ENCODE measurements at places on chromosomes 5 and 9.

DNA sequence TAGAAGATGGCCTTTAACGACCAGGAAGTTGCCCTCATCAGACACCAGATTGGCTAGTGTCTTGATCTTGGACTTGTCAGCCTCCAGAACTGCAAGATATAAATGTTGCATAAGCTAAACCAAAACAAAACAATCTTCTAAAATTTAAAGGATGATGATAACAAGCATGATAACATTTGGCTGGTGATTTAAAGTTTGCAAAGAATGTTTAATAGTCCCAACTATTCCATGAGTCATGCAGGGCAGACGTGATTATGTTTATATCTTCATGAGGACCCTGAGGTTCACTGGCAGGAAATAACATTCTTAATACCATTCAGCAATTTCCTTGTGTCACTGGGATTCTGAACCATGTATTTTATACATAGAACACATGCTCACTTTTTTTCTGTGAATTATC, 319.8 kb downstream of the HCN1 start:
- no peak for DNase-seq

DNA sequence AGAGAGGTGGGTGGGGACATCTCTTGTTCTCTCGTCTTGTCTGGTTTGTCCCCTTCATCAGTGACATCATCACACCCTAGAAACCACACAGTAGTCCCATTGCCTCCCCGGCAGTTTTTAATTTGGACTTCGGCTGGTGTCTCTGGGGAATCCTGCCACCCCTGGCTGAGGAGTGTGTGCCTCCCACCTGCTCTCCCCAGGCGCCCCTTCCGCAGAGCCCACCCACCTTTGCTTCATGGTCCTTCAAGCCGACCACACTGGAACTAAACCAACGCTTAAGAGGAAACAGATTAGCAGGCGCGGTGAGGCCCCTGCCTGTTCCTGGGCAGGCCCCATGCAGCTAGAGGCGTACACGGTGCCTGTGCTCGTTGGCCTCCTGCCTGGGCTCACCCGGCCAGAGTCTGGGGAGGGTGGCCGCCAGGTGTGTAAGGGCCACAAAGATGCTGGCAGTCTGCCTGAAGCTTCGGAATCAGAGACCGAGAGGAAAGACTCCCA, 107.6 kb upstream of the SPRY4 start:
- no peak for DNase-seq

GRCh38 chr5:73797132-73797510, 171.1 kb downstream of the ARHGEF28 start:
- DNase-seq: no peak

GRCh38 chr5:122077366-122078115, 518 bp downstream of the LOX start:
- DNase-seq: peak; percentile 10

DNA sequence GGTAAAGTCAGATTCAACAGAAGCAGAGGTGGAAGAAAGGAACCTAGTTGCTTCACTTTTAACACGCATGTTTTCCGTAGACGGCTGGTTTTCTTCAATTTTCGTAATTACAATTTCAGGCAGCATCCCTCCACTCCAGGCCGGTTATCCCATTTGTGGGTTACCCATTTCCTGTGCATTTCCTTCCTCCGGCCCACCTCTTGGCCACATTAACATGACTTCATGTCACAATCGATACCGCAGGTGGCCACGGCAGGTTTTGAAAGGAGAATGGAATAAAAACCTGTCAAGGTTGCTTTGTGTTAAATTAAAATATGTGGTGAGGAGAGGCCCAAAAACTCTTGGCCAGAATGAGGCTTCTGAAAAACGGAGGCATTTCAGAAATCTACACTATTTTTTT, 130.2 kb downstream of the PCSK5 start:
- no peak for DNase-seq

DNA sequence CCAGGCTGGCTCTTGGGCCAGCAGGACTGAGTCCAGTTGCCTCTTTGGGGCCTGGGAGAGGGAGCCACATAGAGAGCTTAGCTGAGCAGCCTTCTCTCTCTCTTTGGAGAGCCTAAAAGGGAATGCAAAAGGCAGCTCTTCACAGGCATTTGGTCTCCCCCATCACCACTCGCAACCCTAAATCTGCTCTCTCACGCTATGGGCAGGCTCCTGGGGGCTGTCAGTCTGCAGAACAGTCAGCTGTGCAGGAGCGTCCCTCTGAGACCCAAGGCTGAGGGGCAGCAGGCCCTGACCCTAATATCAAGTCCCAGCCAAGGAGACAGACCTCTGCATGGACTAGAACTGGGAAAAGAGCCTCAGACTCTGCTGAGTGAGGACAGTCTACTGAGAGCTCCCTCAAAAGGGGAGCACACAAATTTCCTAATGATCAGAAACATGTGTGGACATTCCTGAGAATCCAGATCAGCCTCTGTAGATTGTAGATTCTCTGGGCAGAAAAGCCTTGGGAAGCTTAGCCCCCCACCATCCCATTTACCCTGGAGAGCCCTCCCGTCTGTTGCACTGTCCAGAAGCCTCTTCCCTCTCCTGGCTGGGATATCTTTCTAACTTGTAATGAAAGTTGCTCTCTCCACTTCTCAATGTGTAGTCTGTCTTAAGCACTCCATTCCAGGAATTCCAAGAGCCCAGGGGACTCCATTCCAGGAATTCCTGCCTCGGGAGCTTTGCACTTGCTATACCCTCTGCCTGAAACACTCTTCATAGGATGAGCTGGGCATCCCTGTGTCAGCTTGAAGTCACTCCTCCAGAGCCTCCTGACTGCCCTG, 79.4 kb downstream of the FAM114A2 start:
- no peak for DNase-seq

DNA sequence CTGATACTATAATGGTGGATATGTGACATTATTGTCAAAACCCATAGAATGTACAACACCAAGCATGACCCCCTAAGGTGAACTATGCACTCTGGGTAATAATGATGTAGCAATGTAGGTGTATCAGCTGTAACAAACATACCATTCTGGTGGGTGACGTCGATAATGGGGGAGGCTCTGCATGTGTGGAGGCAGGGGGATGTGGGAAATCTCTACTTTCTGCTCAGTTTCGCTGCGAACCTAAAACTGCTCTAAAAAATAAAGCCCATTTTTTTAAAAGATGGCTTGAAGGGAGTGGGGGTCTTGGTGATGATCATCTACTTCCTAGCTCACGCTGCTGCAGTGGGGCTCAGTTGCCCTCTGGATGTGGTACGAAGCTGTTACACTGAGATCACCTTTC, 51.1 kb downstream of the RASGEF1C start:
- no peak for DNase-seq

DNA sequence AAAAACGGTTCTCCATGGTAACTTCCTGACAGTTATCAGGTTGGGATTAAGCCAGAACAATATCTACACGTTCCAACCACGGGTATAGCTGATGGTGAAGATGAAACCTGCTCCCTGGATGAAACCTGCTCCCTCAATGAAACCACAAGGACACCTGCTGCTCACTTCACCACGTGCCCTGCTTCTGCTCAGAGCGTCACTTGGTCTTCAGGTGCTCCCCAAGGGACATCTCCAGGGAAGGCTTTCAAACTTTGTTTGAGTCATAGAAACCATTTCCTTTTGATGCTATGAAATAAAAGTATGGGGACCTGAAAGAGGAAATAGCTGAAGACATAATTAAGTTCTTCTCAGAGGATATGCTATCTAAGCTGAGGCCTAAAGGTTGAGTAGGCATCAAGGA, 242.4 kb downstream of the MED10 start:
- no peak for DNase-seq

DNA sequence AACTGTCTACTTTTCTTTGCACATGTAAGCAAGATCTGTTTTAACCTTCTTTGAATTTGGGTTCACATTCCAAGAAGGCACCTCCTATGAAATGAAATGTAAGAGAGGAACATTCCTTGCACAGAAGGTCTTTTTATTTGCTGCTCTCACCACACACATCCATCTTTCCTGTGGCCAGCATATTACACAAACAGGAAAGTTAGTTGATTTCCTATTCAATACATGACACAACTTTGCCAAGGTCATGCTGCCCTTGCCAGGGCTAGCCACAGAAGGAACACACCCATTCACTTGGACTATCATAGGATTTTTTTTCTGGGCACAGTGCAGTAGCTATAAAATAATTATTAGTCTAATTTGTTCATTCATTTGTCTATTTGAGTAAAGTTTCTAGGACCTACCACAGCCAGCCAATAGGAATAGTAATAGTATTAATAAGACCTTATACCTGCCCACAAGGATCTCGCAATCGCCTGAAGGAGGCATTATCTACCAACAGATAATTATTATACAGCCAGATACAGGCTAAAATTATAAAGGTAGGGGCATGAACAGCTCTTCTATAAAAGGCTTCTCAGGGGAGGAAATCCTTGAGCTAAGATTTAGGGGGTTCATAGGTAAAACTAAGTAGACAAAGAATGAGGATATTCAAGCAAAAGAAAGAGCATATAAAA, 78.1 kb upstream of the NREP start:
- no peak for DNase-seq

GRCh38 chr5:135345956-135346731, 52.9 kb downstream of the MACROH2A1 start:
- no peak for DNase-seq

GRCh38 chr9:85723215-85723614, 18.5 kb downstream of the AGTPBP1 start:
- no peak for DNase-seq

GRCh38 chr5:75072061-75072460, 19.7 kb upstream of the GCNT4 start:
- no peak for DNase-seq

GRCh38 chr9:137534256-137535119, 15.7 kb downstream of the PNPLA7 start:
- DNase-seq: peak; percentile 37

DNA sequence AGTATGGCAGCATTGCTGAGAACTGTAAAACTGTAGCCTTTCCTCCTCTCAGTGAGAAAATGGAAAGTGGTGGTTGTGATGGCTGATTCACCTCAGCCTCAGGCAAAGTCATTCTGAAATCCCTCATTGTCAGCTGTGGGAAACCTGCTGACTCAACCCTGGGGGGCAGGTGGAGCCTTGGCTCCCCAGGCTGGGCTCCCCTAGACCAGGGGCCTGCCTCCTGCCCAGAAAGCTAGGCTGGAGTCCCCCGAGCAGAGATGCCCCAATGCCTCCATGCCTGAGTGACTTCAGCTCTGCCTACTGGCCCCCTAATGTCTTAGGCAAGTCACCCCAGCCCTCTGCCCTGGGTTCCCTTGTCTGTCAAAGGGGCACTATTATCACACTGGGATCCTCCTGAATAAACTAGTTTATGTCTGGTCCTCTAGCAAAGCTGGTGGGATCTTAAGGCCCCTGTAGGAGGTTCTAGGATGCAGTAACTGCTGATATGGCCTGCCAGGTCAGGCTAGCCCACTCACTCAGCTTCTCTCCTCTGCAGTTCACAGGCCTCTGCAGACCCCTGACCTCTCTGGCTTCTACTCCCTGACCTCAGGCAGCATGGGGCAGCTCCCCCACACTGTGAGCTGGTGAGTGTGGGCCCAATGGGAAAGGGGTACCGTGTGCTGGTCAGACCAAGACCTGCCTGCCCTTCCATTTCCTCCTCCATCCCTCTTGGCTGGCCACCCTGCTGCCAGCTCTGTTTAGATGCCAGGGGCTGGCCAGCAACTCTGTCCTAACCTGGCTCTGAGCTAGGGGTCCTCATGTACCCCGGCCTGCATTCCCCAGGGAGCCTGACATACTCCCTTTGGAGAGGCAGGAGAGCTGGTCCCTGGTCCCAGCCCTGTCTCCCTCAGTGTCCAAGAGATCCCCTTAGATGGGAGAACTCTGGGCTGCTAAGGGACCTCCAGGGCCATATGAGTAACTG, 24.2 kb downstream of the TCF7 start:
- DNase-seq: no peak

DNA sequence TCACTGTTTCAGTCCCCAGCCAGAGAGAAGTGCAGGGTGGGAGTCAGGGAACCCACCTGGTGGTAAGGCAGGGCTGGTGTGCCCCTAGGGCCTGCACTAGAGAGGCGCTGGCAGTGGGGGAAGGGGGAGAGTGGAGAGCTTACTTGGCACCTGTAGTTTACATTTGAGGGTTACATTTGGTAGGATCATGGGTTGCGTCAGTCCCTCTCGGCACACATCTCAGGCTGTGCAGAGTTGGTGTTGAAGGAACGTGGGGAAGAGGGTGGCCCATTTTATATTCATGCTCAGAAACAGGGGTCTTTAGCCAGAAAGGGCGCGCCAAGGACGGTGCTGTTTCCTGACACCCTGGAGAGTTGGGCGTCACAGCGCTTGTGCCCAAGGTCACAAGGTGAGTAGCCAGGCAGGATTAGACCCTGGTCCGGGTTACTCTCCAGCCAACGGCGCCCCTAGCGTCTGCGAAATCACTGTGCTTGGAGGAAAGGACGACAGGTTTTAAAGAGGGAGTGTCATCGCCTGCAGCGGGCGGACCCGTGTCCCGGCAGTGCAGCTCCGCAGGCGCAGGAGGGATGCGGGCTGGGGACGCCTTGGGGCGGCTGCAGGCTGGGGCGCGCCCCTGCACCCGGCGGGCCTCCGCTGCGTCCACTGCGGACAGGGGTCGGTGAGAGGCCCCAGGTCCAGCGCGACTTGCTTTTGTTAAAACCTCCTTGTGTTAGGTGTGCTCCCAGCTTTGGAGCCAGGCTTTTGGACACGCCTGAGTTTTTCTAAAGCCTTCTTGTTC, 272.6 kb downstream of the FANCC start:
- no peak for DNase-seq

- no peak for DNase-seq
Measured at GRCh38 chr9:135290086-135290485, 189.5 kb upstream of the PPP1R26 start.

DNA sequence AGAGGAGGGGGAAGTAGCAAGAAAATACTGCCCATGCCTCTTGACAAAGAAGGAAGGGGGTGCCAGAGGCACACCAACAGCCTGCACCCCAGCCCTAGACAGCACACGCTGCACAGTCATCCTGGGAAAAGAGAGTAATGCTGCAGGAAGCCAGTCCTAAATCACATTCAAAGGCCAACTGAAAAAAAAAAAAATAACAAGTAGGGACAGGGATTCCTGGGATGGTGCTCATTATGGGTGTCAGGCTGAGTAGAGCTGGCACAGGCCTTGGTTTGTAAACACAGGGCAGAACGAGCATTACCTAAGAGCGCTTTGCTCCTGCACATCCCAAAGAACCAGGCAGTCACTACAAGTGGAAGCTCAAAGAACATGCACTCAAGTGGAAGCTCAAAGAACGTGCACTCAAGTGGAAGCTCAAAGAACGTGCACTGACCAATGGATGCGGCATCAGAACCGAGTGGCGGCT, 7.8 kb downstream of the RAPGEF1 start:
- DNase-seq: no peak

GRCh38 chr9:113645978-113646253, 182.4 kb downstream of the RGS3 start:
- no peak for DNase-seq

- no peak for DNase-seq
Measured at GRCh38 chr5:180077594-180078284, 6.2 kb upstream of the RNF130 start.

All from DMS 273 treated with DMSO at 0.1 percent for 48 hours (cell line).